ENCODE measurements at places on chromosomes 6 and 20. TPM values are rescaled to one million over a fixed set of nuclear protein-coding genes. Genes with fewer than 3 reads are reported as not detected.
A peak's percentile ranks its signal among the peaks of the same experiment; 100 is the strongest.

DNA sequence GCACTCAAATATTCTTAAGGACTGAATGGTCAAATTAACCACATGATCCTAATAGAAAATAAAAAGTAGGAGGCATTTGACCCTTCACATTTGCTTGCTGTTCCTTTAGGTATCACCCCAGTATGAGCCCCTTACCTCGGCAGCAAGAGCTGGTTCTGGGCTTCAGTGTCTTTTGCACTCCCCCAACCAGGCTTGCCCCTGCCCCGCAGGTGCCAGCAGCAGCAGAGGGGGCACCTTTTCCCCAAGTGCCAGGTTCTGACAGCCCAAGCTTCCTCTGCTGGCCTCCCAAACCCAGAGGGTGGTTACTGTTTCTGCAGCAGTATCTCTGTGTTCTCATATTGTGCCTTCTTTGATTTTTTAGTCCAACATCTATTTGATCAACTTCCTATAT lies 23.2 kb downstream of the UBE2V1 start:
- no peak overlapping the region for H3K27ac ChIP-seq
- H3K36me3 ChIP-seq = peaks cover 23% of the 10 kb centered on the region
- no peak overlapping the region for H3K4me3 ChIP-seq
- H3K27me3 ChIP-seq = no peaks in the 10 kb centered on the region
- DNase-seq = no peak

- H3K4me1 ChIP-seq = peaks cover 30% of the 10 kb centered on the region
- H3K27me3 ChIP-seq = no peaks in the 10 kb centered on the region
- H3K4me3 ChIP-seq = no peak overlapping the region
- no peak for DNase-seq
Measured at GRCh38 chr20:3798373-3798768, 2.3 kb downstream of the CDC25B start.

GRCh38 chr6:159084493-159085091 lies 39.8 kb upstream of the TAGAP start:
- no peaks in the 10 kb centered on the region for H3K4me1 ChIP-seq
- no peak overlapping the region for H3K27ac ChIP-seq
- no peak overlapping the region for H3K4me3 ChIP-seq
- H3K27me3 ChIP-seq = no peaks in the 10 kb centered on the region
- DNase-seq = peak; percentile 77

DNA sequence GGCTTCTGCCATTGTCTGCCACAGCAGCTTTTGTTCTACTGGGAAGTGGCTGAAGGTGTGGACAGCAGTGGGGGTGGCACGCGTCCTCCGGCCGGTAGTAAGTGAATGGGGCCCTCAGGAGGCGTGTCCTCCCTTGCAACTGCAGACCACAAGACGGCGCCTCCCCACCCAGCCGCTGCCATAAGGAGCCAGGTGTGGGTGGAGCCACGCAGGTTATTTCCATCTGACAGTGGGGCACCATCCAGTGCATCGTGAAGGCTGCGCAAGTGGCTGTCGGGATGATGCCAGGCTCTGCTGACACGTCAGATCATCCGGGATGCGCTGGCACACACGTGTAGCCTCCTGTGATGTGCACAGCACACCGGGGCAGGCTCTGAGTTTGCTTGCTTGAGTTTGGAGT lies 379.7 kb downstream of the CDH4 start:
- no peaks in the 10 kb centered on the region for H3K27me3 ChIP-seq
- H3K27ac ChIP-seq = no peak overlapping the region
- no peaks in the 10 kb centered on the region for H3K36me3 ChIP-seq
- no peak for DNase-seq
- no peak overlapping the region for H3K4me3 ChIP-seq
- H3K4me1 ChIP-seq = no peaks in the 10 kb centered on the region

- no peaks in the 10 kb centered on the region for H3K27me3 ChIP-seq
- no peak overlapping the region for H3K27ac ChIP-seq
- no peaks in the 10 kb centered on the region for H3K36me3 ChIP-seq
- H3K4me3 ChIP-seq = no peak overlapping the region
- H3K4me1 ChIP-seq = no peaks in the 10 kb centered on the region
- no peak for DNase-seq
Measured at GRCh38 chr6:27216874-27217273, 30.6 kb upstream of the PRSS16 start.

DNA sequence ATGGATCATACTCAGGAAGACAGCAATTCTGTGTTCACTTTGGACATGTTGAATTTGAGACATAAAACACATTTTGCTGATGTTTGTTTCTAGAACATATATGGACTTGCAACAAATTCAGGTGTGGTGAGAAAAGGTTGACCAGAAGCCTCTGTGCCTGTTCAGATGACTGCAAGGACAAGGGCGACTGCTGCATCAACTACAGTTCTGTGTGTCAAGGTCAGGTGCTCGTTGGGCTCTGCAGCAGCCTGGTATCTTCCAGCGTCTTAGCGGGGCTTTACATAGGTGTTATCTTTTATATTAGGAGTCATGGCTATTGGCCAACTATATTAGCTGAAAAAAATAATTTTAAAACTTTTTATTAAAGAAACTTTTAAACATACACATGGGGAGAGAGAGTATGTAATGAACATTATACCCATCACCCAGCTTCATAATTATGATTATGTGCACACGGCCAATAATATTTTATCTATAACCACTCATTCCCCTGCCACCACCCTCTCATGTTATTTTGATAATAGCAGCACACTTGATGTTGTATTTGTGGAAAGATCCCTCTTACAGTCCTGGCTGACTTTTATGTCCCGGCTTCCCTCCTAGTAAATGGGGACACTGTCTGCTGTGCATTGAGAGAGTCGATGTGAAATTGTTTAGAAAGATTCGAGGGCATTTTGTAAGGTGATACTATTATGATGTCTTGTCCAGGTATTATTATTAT lies 43.4 kb downstream of the ENPP1 start:
- H3K36me3 ChIP-seq = peaks cover 7% of the 10 kb centered on the region
- no peaks in the 10 kb centered on the region for H3K4me1 ChIP-seq
- H3K4me3 ChIP-seq = no peak overlapping the region
- DNase-seq = no peak
- no peak overlapping the region for H3K27ac ChIP-seq

GRCh38 chr20:41137614-41138474 lies 501 bp downstream of the PLCG1 start:
- peak overlapping the region; percentile 75 for H3K4me3 ChIP-seq
- peaks cover 42% of the 10 kb centered on the region for H3K4me1 ChIP-seq
- peak; percentile 47 for DNase-seq
- H3K27ac ChIP-seq = peak overlapping the region; percentile 91

Gene SPATS1
- not detected for total RNA-seq

Gene WFDC11
- not detected for total RNA-seq

Gene ZNF311
- total RNA-seq = 1.7 TPM

Gene OPRL1
- total RNA-seq = 2.8 TPM

Gene KCNQ5
- total RNA-seq = 0.43 TPM

Gene DEFB132
- total RNA-seq = not detected

All from astrocyte (in vitro differentiated cells and primary cell).